Globus pallidus (tissue), 1 donor: ENCODE measurements at places on chromosomes 6 and 20.

DNA sequence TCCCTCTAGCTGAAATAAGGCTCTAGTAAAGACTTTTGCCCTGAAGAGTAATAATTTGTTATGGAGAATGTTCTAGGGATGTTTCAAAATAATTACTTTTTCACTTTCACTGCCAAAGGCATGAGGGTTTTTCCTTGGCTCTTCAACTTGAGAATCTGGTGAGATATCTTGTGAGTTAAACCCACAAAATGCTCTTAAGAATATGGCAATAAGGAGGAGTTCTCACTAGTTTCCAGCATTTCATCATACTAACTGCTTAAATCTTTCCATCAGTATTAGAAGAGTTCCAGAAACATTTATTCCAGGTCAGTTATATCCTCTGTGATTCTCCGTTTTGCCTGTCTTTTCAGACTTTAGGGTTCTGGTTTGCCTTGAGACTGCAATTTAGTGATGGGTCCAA, 785.6 kb upstream of the GJE1 start:
- no peak for DNase-seq

DNA sequence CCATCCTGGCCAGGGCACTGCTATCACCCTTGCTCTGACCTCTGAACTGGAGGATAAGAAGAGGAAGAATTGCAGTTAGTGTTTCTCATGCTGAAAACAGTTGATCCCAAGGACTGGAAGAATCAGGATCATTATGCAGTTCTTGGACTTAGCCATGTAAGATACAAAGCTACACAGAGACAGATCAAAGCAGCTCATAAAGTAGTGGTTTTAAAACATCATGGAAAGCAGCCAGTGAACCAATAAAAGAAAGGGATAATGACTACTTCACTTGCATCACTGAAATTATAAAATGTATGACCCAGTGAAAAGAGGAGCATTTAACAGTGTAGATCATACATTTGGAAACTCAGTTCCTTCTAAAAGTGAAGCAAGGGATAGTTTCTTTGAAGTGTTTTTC, 47.7 kb downstream of the DNAH8 start:
- no peak for DNase-seq

DNA sequence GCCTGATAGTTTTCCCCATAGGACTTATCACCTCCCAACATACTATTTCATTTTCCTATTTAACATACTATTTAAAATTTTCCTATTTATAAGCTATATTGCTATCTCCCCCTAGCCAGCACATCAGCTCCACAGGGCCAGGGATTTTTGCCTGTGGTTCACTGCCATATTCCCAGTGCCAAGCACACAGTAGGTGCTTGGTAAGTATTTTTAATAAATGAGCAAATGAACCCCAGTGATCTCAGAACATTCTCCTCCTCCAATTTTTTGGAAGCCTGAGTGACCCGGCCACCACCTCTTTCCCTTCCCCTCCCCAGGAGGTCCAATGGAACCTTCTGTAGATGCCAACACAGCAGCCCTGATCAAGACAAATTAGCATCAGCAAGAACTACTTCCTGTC, 33.3 kb downstream of the NFATC2 start:
- DNase-seq: no peak

- peak; percentile 30 for DNase-seq
Observed at GRCh38 chr20:35359335-35359950, 52.3 kb downstream of the UQCC1 start.

GRCh38 chr6:41302638-41303037, 16.2 kb upstream of the TREM1 start:
- DNase-seq: no peak

DNA sequence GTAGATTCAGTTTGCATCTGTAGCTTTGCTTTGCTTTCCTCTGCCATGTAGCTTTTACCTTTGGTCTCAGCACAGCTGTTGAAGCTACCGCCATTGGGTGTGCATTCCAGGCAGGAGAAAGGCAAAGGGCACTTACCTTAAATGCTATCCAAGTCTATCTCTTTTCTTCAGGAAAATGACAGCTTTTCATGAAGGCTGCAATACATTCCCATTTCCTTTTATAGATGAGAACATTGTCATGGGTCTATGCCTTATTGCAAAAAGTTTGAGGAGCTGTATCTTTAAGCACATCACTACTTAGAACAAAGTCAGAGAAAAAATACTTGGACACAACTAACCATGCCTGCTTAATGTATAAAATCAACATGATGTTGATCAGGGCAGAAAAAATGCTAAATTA, 266.8 kb downstream of the DOK5 start:
- DNase-seq: no peak

DNA sequence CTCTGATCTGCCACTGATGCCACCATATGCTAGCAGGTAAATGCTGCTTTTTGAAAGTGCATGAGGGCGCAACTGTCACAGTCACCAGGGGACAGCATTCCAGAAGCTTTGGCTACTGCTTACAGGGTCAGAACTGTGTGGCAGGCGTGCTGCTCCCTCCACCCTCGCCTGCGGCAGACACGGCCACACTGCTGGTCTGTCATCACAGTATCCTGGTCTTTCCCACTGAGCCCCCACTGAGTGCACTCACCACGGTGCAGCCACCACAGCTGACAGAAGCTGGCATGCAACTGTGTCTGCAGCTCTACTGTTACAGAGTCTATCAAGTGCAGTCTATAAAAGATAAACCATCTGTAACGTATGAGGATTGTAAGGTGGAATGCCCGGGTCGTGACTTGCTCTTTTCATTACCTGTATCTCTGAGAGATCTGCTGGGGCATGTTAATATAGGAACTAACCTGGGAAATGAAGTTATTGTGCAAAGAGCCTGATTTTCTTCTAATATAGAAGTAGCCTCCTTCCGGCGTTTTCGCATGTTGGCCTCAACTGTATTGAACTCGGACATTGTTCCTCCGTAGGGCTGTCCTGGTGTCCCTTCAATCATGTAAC, 24.5 kb downstream of the GCLC start:
- DNase-seq: no peak

- DNase-seq: no peak
Observed at GRCh38 chr6:31622684-31623091, 2.2 kb downstream of the PRRC2A start.

GRCh38 chr6:139496654-139497344, 122.4 kb upstream of the CITED2 start:
- DNase-seq: no peak

- no peak for DNase-seq
Observed at GRCh38 chr6:141580988-141581552, 551.7 kb upstream of the GJE1 start.

- DNase-seq: no peak
Observed at GRCh38 chr6:169539176-169539897, 162.5 kb downstream of the WDR27 start.
